ENCODE measurements at places on chromosomes 11 and 22. TPM values are rescaled to one million over a fixed set of nuclear protein-coding genes. Genes with fewer than 3 reads are reported as not detected.

GRCh38 chr11:17063171-17064002 is 14.1 kb downstream of the RPS13 start:
- peak; percentile 20 for DNase-seq

DNA sequence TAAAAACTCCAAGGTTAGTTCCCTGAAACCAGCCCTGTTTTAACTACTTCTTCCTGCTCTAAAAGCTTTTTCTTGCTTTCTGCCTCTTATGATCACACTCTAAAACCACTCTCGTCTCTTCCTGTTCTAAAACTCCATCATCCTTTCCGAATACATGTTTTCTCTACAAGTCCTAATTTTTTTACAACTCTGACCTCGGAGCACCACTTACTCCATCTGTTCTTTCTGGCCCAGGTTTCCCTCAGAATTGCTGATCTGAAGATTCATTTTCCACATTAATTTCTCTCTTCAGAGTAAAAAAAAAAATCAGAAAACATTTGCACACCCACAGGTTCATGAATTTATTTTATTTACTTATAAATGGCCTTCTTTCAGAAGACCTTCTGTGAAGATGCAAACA is 265.7 kb upstream of the CADM1 start:
- no peak for DNase-seq

The CBLIF gene
- polyA plus RNA-seq: not detected

- DNase-seq: peak; percentile 26
Observed at GRCh38 chr11:26204101-26204500, 127.8 kb upstream of the ANO3 start.

GRCh38 chr11:92663539-92663938 is 305.9 kb upstream of the MTNR1B start:
- DNase-seq: no peak

- DNase-seq: no peak
Observed at GRCh38 chr11:12182676-12183541, 72.5 kb downstream of the MICAL2 start.

The KIF18A gene
- 16.9 TPM for polyA plus RNA-seq

DNA sequence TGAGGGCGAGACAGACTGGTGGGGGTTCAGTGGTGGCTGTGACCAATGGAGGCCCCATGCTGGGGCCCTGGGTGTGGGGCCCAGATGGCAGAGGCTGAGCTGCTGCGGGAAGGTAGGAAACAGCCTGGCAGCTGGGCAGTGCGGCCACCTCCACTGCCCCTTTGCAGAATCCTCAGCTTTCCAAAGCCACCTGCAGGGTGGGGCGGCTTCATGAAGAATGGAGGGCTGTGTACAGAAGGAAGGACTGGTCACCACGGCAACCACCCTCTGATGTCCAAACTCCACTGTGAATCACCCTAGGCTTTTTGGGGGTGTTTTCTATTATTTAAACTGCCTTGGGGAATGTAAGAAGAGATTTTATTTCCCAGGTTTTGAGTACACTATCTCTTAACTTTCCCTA is 166.3 kb upstream of the NAV2 start:
- no peak for DNase-seq

- no peak for DNase-seq
Observed at GRCh38 chr11:118804094-118804493, 13.1 kb upstream of the DDX6 start.

The MUC6 gene
- polyA plus RNA-seq: 0.54 TPM
